ENCODE measurements at places on chromosomes 5 and 9.

GRCh38 chr5:167813389-167813788 lies 478.1 kb upstream of the WWC1 start:
- no peak for DNase-seq

DNA sequence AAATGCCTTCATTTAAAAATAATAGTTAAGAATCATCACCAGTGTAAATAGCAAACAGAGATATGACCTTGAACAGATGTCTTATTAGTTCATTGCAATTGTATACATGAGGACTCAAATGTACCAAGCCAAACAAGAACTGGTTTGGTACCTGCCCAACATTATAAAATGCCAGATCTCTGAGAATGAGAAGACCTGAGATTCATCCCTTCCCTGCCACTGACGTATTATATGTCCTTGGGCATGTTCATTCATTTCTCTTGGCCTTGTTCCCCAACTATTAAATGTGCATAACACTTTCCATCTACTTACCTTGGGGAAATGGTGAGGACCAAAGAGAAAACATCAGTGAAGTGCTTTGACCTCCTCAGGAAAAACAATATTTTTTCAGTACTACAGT lies 33.6 kb upstream of the ERBIN start:
- DNase-seq, result no peak

GRCh38 chr9:107308461-107308860 lies 25.4 kb downstream of the RAD23B start:
- no peak for DNase-seq

DNA sequence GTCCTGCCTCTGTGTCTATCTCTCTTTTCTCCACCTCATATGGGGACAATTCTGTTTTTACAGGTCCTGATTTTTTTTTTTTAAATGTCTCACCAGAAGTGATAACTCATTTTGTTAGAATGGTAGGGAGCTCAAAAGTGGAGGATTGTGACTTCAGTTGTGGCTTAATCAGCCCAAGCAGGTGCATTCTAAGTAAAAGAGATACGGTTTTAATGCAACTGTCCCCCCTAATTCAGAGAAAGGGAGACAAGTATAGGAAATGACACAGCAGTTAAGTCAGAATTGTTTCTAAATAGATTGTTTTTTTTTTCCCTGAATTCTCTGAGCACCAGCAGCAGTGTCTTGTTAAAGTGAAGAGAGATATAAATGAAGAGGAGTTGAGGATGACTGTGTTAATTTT lies 24.5 kb downstream of the MAST4 start:
- DNase-seq, result no peak

DNA sequence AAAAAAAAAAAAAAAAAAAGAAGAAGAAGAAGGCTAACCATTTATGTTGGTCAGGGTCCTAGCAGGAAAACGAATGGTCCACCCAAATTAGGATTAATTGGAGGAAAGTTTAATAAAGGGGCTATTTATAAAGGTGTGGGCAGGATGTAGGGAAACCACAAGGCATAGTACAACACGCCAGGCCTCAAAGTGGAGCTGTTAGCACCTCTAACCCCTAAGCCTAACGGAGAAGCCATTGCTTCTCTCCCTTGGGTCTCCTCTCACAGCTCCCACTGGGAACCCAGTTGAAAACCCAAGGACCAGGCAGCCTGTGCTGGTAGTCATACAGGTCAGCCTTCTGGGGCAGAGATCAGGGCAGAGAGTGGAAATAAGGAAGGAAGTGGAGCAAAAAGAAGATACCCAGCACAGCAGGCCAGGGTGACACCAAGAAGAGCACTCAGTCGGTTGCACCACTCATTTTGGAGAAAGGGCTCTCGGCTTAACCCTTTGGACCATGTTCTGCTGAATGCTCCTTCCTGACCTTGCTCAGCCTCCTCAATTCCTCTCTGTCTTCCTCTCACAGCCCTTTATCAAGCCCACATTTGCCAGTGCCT lies 8.8 kb upstream of the GLIPR2 start:
- DNase-seq, result no peak

GRCh38 chr5:124370601-124371000 lies 375.8 kb downstream of the ZNF608 start:
- no peak for DNase-seq

GRCh38 chr9:37511016-37512010 lies 25.6 kb downstream of the POLR1E start:
- no peak for DNase-seq

- DNase-seq, result no peak
These were observed 101.5 kb downstream of the LRRC70 start for GRCh38 chr5:62680121-62680520.

DNA sequence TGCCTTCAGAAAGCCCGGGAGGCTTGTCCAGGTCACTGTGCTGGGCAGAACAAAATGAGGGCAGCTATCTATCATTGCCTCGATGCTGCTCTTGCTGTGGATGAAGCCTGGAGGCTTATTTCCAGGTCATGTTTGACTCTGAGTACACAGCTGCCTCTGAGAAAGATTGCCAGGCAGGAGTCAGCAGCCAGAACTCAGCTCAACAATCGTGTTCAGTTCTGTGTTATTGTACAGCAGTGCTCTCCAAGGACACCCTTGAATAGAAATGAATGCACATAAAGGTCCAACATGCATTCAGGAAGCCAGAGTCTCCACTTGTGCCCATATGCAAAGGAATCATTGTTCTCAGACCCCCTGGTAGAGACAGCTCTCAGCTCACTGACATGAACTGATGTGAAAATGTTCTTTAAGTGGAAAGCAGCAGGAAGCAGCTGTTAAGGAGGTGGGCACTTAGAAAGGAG lies 61.7 kb upstream of the ZFR start:
- no peak for DNase-seq

GRCh38 chr9:83062651-83063527 lies at the start of gene RASEF:
TSS of gene RASEF (minus strand) at chr9:83063142. CDS start at chr9:83062867, 275 bp downstream.
- no peak for DNase-seq

- no peak for DNase-seq
These were observed 887 bp upstream of the MAP3K1 start for GRCh38 chr5:56814361-56814962.

DNA sequence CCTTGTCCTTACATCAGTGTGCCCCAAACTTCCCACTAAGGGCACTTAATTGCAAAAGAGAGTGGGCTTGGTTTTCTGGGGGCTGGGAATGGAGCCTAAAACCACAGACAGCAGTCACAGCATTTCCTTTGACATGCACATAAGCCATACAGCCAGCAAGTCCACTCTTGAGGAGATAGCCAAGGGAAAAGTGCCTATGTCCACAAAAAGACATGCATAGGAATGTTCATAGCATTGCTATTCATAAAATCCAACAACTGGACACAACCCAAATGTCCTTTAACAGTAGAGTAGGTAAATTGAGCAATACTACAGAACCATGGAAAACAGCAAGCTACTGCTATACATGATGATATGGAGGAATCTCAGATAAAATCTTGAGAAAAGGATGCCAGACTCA lies 11.7 kb upstream of the FAT2 start:
- no peak for DNase-seq

- DNase-seq, result no peak
These were observed 224.4 kb downstream of the TUSC1 start for GRCh38 chr9:25453875-25454274.

DNA sequence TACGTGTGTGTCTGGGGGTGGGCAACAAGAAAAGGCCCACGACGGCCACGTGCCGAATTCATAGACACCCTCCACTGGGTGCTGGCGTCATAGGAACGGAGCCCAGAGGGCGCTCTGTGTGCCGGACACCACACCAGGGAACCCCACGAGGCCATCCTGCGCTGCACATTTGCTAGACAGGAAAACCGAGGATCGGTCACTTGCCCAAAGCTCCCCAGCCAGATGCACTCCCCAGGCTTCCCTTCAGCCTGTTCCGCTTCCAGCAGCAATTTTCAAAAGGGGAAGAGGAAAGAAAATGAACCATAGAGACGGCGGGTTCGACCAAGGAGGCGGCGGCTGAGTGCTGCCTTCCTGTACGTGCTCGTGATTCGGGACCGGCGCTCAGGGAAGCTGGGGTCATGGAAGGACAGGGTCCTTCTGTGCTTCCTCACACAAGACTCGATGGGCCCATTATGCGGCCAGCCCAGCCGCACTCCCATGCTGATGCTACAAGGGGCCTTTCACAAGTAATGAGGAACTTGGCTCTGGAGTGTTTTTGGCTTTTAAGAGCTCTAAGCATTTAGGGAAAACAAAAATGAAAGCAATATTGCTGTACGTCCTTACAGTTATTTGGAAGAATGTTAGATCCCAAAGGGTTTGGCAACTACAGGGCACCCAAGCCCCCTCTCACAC lies 124.6 kb upstream of the SARDH start:
- DNase-seq, result no peak

DNA sequence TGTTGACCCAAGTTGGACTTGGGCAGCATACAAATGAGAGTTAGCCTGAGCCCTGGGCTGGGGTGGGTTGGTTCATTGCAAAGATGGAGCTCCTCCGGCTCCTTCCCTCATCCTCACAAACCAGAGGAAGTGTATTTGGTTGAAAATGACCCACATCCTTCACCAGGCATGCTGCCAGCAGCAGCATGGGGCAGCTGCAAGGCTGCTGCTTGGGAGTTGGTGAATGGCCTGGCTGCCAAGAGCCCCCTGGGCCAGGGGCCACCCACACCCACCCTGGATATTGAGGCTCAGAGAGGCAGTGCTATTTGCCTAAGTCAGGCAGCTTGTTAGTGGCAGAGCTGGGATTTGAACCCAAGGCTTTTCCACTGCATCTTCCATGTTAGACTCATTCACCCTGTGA lies 29.5 kb downstream of the PPARGC1B start:
- no peak for DNase-seq

GRCh38 chr5:142056816-142057696 lies 44.2 kb upstream of the GNPDA1 start:
- peak; percentile 63 for DNase-seq

DNA sequence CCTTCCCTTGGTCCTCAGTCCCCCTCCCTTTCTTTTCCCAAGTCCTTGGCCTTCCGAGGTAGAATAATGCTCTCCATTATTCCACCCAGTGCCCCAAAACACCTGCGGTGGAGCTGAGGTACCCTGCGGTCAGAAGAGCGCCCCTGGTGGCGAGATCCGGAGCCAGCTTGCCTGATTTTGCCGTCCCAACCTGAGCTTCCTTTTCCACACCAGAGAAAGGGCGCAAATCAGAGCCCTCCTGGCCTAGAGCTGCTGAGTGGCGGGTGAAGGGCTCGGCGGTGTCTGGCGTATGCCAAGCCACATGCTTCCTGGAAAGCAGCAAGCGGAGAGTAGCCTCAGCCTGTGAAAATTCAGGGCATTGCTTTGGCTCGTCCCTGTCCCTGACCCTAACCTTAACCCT lies 21.1 kb upstream of the CARTPT start:
- DNase-seq, result no peak

- DNase-seq, result no peak
These were observed 3.9 kb downstream of the MEGF9 start for GRCh38 chr9:120710110-120710981.

- DNase-seq, result peak; percentile 1
These were observed 263.4 kb downstream of the DEPDC1B start for GRCh38 chr5:60436518-60436917.

Data from astrocyte of the cerebellum (primary cell).